ENCODE measurements at places on chromosomes 1 and 21. TPM values are rescaled to one million over a fixed set of nuclear protein-coding genes. Genes with fewer than 3 reads are reported as not detected.

DNA sequence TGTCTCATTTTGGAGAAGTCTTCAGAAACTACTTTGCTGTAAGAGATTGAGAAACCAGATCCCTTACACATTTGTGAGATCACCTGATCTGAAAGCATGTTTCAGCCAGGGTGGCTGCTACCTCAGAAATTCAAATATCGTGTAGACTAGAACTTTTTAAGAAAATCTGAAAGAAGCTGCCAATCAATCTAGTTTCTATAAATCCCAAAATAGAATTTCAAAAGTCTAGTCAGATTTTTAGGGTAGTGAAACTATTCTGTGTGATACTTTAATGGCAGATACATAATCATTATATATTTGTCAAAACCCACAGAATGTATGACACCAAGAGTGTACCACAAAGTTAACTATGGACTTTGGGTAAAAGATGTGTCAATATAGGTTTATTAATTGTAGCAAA lies 79.9 kb upstream of the PLPPR5 start:
- no peak overlapping the region for H3K27ac ChIP-seq
- DNase-seq, result no peak
- H3K27me3 ChIP-seq, result no peaks in the 10 kb centered on the region

DNA sequence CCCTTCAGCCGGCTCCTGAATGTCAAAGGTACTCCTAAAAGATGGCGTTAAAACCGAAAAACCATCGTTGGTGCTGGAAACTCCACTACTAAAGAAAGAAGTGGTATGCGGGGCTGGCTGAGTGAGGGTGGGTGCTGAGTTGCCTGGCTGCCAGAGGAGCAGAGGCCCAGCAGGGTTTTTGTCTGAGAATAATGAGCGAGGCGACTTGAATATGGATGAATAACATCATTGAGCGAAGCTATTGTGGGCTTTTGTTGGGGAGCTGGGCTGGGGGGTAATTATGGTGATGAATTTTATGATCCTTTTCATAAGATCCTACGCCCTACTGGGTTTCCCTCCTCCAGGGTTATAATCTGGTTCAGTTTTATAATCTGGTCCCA lies 2.0 kb downstream of the PDPN start:
- peaks cover 15% of the 10 kb centered on the region for H3K27me3 ChIP-seq
- no peak overlapping the region for H3K27ac ChIP-seq
- H3K4me3 ChIP-seq, result no peak overlapping the region
- H3K36me3 ChIP-seq, result no peaks in the 10 kb centered on the region

GRCh38 chr1:221865808-221866207 lies 123.9 kb upstream of the DUSP10 start:
- DNase-seq, result no peak
- no peaks in the 10 kb centered on the region for H3K4me1 ChIP-seq

ATP6V1G3 gene
- total RNA-seq, result not detected

NECTIN4 gene
- total RNA-seq, result 0.07 TPM
